ENCODE measurements at places on chromosomes 4 and X.

DNA sequence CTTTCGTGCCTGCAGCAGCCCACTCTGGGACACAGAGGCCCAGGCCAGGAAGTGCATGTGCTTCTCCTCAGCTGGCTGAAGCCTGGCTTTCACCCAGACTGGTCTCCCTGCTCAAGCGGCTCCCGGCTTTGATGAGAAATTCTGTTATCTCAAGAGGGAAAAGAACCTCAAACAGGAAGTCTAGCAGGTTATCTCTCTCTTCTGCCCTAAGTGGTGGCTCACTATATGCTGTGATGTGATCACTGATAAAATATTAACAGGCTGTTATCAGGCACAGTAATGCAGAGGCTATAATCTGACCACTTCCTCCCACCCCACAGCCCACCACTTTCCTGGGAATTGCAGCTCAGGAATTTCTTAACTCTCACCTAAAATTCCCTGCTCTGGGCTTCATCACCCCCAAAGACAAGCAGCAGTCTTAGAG is 13.3 kb downstream of the CLDN2 start:
- no peak overlapping the region for H3K27ac ChIP-seq
- DNase-seq, result no peak
- H3K36me3 ChIP-seq, result no peaks in the 10 kb centered on the region
- H3K27me3 ChIP-seq, result no peaks in the 10 kb centered on the region

GRCh38 chr4:129748991-129749390 is 653.0 kb downstream of the C4orf33 start:
- no peak overlapping the region for H3K27ac ChIP-seq

- H3K36me3 ChIP-seq, result no peaks in the 10 kb centered on the region
- H3K27ac ChIP-seq, result no peak overlapping the region
- no peak overlapping the region for H3K4me3 ChIP-seq
- no peaks in the 10 kb centered on the region for H3K4me1 ChIP-seq
- no peak for DNase-seq
- H3K27me3 ChIP-seq, result no peaks in the 10 kb centered on the region
Measured at GRCh38 chrX:54818221-54818620, 10.7 kb downstream of the MAGED2 start.

DNA sequence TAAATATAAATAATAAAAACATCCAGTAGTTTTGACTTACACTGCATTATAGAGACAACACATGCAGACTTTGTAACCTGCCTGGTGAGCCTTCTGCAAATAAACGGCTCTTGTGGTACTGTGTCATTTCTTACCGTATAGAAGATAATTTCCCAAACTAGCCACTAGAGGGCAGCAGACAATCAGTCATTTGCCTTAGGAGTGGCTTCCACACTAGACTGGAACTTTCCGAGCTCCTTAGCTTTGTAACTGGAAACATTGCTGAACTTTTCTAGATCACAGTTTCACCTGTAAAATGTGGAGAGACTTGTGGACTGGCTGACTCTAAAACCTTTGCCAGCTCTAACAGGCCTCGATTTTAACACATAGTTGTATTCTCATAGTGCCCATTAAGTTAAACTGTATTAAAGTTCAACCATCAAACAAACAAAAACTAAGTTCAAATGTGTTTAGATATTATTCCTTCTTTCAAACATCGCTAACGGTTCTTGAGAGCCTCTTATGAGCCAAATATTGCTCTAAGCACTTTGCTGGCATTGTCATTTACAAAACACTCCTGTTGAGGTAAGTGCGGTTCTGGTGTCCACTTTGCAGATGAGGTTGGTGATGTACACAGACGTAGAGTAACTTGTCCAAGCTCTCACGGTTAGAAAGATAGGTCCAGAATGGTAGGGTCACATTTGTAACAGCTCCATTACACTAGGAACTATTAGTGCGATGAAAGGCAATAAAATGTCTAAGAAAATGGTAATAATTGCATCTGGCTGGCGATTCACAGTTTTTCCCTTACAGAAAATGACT is 345.5 kb downstream of the ANK2 start:
- H3K36me3 ChIP-seq, result no peaks in the 10 kb centered on the region
- peak; percentile 19 for DNase-seq
- H3K27me3 ChIP-seq, result no peaks in the 10 kb centered on the region
- no peak overlapping the region for H3K27ac ChIP-seq
- peaks cover 7% of the 10 kb centered on the region for H3K4me1 ChIP-seq
- no peak overlapping the region for H3K4me3 ChIP-seq

DNA sequence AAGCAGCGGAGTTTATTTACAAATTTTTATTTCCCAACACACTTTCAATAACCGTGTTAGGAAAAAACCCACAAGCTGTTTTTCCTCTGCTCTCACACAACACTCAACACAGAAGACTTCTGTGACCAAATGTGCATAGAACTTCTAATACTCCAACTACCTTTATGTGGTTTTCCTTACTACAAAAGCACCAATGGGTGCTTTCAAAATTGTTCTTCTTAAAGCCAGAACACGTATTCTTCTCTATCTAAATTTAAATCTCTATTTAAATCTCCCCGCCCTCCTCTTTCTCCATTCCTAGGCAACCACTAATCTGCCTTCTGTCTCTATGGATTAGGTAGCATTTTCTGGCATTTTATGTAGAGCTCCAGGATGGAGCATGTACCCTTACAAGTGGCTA is 90.0 kb downstream of the SHROOM2 start:
- no peaks in the 10 kb centered on the region for H3K27me3 ChIP-seq
- no peaks in the 10 kb centered on the region for H3K36me3 ChIP-seq
- DNase-seq, result no peak
- H3K4me1 ChIP-seq, result no peaks in the 10 kb centered on the region
- H3K4me3 ChIP-seq, result no peak overlapping the region

DNA sequence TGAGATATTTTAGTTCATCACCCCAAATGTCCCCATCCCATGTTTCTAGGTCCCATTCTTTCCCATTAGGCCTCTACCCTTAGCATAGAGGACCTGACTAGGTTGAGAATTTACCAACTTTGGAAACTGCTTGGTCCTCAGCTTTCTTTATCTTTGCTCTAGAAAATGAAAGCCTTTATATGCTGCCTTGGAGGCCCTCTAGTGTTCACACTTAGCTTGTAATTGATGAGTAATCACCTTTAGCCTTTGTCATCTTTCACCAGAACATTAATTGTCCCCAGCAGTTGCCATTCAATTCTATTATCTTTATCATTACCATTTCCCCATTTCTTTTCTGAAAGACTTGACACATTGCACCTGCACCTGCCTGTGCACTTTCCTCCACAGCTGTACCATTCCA is 589.2 kb upstream of the NR3C2 start:
- no peaks in the 10 kb centered on the region for H3K4me1 ChIP-seq
- H3K27me3 ChIP-seq, result no peaks in the 10 kb centered on the region
- no peaks in the 10 kb centered on the region for H3K36me3 ChIP-seq
- H3K27ac ChIP-seq, result no peak overlapping the region

Measured in gastrocnemius medialis (tissue), 4 donors.